Inflammatory macrophage (primary cell): ENCODE measurements at places on chromosomes 2 and 18.

DNA sequence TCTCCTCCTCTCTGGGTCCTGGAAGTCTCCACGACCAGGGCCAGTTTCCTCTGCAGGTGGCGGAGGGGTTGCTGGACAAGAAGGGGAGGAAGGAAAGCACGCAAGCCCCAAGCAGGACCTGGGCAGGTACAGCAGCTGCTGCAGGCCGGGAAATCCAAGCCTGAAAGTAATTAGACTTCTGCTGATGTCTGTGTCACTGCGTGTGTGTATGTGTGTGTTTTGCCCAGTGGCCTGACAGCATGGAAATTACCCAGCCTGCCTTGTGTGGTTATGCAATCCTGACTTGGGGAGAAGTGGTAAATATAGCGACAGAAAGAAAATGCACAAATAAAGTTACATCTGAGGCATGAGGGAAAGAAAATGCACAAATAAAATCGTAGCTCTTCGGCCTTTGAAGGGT, 121.8 kb upstream of the ZBTB14 start:
- peak; percentile 67 for DNase-seq

GRCh38 chr2:190137561-190137960, 75.0 kb upstream of the MSTN start:
- DNase-seq = no peak

DNA sequence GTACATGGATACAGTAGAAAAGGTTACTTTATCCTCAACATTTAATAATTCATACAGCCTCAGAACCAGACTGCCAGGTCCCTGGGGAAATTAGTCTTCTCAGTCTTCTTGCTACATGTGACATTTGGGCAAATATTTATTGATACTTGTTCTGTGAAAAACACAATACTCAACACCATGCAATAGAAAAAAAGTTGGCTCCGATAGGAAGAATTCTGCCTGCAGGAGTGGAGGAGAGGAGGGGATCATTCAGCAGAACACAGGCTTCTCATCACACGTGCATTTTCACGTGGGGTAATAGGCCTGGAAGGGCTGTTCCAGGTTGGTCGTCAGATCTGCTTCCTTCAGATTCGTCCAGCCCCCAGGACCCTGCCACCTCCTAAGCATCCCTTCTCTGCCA, 58.4 kb upstream of the ACKR3 start:
- DNase-seq = no peak

- DNase-seq = no peak
Observed at GRCh38 chr2:209472871-209473270, 49.0 kb downstream of the MAP2 start.

DNA sequence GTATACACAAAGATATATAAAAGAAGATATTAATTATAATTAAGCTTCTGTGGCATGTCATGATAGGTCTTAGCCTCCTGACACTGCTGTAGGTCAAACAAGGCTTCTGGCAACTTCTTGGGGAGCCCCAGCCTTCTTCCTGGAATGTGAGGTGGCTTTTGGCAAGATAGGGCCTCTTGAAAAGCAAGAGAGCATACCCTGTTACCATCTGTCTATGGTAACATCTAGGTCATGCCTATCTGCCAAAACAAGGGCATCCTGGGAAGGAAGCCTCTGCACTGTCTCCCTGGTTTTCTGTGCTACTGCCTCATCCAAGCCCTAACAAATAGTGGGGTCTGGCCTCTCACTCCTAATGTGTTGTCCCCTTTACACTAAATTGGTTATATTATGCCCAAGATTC, 70.9 kb downstream of the CCDC148 start:
- DNase-seq = no peak

GRCh38 chr2:233824373-233824772, 30.0 kb downstream of the HJURP start:
- DNase-seq = no peak
